ENCODE measurements at places on chromosomes 11 and 22. TPM values are rescaled to one million over a fixed set of nuclear protein-coding genes. Genes with fewer than 3 reads are reported as not detected.

Gene ARHGAP42
- 9.4 TPM for total RNA-seq

Gene HEPHL1
- total RNA-seq = not detected

DNA sequence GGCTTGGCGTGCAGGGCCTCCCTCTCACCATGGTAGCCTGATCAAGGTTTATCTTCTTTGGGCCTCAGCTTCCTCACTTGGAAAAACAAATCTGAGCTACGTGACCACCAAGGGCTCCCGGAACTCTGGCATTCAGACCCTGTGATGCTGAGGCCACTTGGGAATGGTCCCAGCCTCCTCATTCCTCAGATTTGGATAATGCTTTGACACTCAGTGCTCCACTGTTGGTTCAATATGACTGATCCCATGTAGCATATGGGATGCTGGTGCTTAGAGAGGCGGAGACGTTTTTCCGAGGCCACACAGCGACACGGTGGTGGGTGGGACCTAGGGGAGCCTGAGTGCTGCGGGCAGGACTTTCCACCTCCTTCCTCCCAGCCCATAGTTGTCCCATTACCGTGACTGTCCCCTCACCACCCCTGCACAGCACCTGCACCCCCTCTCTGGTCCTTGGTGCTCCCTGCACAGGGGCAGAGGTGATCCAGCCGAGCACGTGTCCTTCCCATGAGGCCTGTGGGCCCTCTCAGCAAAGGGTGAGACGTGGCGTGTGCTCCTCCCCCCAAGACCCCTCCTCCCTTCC lies 23.1 kb downstream of the MB start:
- peaks cover 8% of the 10 kb centered on the region for H3K4me1 ChIP-seq
- H3K36me3 ChIP-seq = no peaks in the 10 kb centered on the region
- no peak overlapping the region for H3K27ac ChIP-seq

- H3K36me3 ChIP-seq = no peaks in the 10 kb centered on the region
- no peak overlapping the region for H3K27ac ChIP-seq
- H3K4me3 ChIP-seq = no peak overlapping the region
- no peaks in the 10 kb centered on the region for H3K27me3 ChIP-seq
- no peaks in the 10 kb centered on the region for H3K4me1 ChIP-seq
These were observed 101.7 kb downstream of the FAM181B start for GRCh38 chr11:82631722-82632630.

All from osteoblast (primary cell).